NCI-H460 (cell line): ENCODE measurements at places on chromosomes 1 and 21. TPM values are rescaled to one million over a fixed set of nuclear protein-coding genes. Genes with fewer than 3 reads are reported as not detected.

SKI gene
- 5.6 and 9.1 TPM in 2 replicates for total RNA-seq

HES2 gene
- 0.57 and 1.0 TPM in 2 replicates for total RNA-seq

- DNase-seq, result no peak
Measured at GRCh38 chr1:78322928-78323680, 167.7 kb upstream of the PTGFR start.

DNA sequence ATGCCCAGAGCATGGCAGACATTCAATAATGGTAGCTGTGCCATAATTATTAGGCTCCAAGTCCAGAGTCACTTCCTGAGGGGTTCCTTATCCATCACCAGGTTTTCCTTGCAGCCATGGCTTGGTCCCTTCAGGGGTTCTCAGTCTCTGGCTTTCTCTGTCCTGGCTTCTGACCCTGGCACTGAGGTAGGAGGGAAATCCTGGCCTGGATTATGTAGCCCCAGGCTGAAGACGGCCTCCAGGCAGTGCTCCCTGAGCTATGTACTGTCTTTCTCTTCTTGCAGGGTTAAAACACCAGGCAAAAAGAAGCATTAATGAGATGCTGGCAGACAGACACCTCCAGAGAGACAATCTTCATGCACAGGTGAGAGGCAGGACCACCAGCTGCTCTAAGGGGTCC is 9.5 kb upstream of the PADI3 start:
- DNase-seq, result peak; percentile 53

DNA sequence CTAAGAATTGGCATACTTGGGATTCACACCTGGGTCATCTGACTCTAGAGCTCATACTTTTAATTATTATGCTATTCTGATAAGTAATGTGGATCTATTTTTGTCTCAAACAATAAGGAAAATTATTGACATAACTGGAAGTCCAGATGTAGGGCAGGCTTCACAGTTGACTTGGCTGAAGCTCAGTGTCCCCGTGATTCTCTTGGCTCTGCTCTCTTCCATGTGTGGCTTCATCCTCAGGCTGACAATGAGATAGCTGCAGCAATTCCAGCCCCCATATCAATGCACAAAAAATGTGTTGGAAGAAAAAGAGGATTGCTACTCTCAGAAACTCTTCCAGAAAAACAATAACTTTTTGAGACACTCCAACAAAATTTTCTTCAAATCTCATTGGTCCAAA is 23.8 kb downstream of the HSD11B1 start:
- DNase-seq, result no peak

CD1E gene
- not detected in 2 replicates for total RNA-seq

- no peak for DNase-seq
Measured at GRCh38 chr1:25711555-25712298, 88.3 kb upstream of the SELENON start.

COL16A1 gene
- total RNA-seq, result 2.5 and 3.4 TPM in 2 replicates

DNA sequence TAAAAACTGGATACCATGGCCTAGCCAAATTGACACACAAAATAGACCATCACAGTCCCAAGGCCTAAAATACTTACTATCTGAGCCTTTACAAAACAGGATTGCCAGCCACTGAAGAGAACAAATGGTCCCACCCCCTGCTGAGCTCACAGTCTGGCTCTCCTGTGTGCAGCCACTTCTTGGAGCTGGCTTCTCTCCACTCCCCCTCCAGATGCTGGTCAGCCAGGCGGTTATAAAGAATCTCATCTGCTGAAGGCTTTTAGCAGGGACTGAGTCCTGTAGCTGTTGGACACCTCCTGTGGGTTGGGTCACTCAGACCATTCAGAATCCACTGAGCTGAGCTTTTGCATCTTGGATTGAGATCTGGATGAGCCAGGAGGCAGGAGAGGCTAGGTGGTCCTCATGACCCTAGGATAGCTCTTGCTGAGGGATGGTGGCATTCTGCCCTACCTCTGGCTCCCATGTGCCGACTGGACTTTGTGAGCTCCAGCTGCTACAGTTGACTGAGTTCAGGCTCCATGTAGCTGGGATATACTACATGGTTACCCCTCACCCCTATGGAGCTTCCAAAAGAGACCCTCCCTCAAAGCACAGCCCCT is 16.1 kb downstream of the OXCT2 start:
- DNase-seq, result no peak

KDF1 gene
- not detected in 2 replicates for total RNA-seq

- DNase-seq, result no peak
Measured at GRCh38 chr1:19284881-19285280, 3.7 kb downstream of the AKR7A3 start.

DNA sequence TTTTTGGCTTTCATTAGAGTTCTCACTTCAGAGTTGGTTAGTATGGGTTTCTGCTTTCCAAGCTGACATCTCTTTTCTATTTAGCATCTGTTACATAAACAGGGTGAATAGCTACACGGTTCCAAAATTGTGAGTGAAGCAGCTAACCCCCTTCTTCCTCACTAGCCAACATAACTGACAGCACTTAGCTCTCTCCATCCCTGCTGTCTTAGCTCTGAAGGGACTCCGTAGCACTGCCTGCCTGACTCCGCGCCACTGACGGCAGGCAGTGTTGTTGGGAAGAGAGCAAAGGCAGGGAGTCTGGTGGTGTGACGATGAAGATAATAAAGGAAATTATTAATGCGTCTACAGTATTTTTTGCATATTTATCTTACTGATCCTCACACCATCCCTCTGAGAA is 247.0 kb downstream of the PTBP2 start:
- DNase-seq, result no peak

GRCh38 chr1:83999316-83999819 is 436 bp upstream of the TTLL7 start:
- DNase-seq, result peak; percentile 70

- no peak for DNase-seq
Measured at GRCh38 chr1:224182057-224182865, 779 bp upstream of the DEGS1 start.

GRCh38 chr1:24867084-24867870 is 62.8 kb downstream of the RUNX3 start:
- DNase-seq, result no peak

- DNase-seq, result no peak
Measured at GRCh38 chr1:223765036-223765718, 52.8 kb downstream of the CAPN2 start.

KCNE2 gene
- not detected in 2 replicates for total RNA-seq

DNA sequence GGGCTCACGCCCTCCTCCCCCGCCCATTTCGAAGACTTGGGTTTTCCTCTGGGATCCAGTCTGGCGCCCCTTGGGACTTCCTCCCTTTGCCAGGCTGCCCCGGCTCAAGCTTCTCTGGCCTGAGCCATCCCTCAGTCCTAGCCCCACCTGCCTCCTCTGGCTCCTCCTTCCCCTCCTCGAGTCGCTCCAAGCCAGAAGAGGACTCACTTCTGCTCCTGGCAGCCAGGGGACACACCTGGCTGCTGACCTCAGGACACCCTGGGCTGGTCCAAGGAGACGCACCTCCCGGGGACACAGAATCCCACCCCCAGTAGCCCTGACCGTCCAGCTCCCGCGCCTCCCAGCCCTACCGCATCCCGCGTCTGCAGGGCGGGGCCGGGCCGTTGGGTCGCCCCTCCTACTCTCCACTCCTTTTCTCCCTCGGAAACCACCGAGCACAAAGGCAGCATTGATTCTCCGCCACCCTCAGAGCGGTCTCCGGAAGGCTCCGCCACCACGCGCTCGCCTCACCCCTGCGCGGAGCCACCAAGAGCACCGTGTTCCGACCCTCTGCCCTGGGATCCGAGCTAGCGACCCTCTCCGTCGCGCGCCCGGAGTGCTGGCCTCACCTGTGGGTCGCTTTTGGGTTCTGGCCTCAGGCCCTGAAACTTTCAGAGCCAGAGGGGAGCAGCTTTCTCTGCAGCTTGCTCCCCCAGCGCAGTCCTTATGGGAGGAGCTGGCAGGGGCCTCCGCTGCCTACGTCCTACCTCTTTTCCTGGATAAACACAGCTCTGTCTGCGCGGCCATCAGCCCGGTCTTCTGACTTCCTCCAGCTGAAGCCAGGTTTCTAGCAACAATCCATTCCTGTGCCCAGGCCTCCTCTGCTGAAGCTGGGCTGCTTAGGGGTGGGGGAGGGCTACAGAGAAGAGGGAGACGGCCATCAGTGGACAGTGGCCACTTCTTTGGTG is at the start of gene C2CD4D:
TSS of gene C2CD4D (minus strand) at position 364 of the 947 bp plus-strand sequence. CDS start 831 bp downstream, outside the sequence.
- DNase-seq, result peak; percentile 68

- no peak for DNase-seq
Measured at GRCh38 chr1:22582661-22583635, 19.7 kb downstream of the EPHA8 start.

CORT gene
- total RNA-seq, result 0.12 TPM in 1 of 2 replicates, not detected in the other

SLC35A3 gene
- 22.9 and 31.9 TPM in 2 replicates for total RNA-seq

SELE gene
- not detected in 2 replicates for total RNA-seq

PCSK9 gene
- not detected in 2 replicates for total RNA-seq

- DNase-seq, result no peak
Measured at GRCh38 chr1:162857850-162858249, 3.1 kb downstream of the CCDC190 start.

GRCh38 chr21:37668462-37669239 is 247.6 kb downstream of the KCNJ6 start:
- no peak for DNase-seq

NDC1 gene
- total RNA-seq, result 47.9 and 51.0 TPM in 2 replicates

- DNase-seq, result peak; percentile 40
Measured at GRCh38 chr21:27104846-27105431, 138.1 kb upstream of the ADAMTS5 start.

OSCP1 gene
- 6.0 and 6.8 TPM in 2 replicates for total RNA-seq

GRCh38 chr1:242455052-242455361 is 69.5 kb downstream of the PLD5 start:
- DNase-seq, result no peak

SELENBP1 gene
- 24.6 and 28.9 TPM in 2 replicates for total RNA-seq

DNA sequence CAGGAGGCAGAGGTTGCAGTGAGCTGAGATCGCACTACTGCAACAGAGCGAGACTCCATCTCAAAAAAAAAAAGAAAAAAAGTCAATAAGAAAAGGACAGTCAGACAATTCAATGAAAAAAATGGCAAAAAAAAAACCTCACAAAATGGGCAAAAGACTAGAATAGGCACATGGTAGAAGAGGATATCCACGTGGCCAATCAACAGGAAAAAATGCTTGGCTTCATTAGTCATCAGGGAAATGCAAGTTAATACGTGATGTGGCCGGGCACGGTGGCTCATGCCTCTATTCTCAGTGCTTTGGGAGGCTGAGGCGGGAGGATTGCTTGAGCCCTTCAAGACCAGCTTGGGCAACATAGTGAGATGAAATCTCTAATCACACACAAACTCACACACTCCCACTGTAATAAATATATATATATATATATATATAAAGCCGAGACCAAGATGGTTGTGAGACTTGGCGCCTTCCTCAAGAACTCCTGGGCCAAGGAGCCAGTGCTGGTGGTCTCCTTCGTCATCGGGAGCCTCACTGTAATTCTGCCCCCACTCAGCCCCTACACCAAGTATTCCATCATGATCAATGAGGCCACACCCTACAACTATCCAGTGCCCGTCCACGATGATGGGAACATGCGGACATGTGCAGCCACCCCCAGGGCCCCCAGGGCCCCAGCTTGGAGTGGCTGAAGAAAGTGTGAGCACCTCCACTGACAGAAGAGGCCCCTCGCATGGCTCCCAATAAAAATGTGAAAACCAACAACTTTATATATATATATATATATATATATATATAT is 22.9 kb upstream of the LEFTY2 start:
- no peak for DNase-seq

- no peak for DNase-seq
Measured at GRCh38 chr21:38888991-38889561, 83.3 kb downstream of the ETS2 start.

KPNA6 gene
- total RNA-seq, result 34.3 and 37.3 TPM in 2 replicates

GRCh38 chr1:40187399-40187798 is 26.2 kb downstream of the RLF start:
- no peak for DNase-seq

LRRC3 gene
- 0.47 and 0.92 TPM in 2 replicates for total RNA-seq

MYBPH gene
- total RNA-seq, result not detected in 2 replicates

KCNA3 gene
- not detected in 2 replicates for total RNA-seq

DRAXIN gene
- total RNA-seq, result 0.02 and 0.03 TPM in 2 replicates

DNA sequence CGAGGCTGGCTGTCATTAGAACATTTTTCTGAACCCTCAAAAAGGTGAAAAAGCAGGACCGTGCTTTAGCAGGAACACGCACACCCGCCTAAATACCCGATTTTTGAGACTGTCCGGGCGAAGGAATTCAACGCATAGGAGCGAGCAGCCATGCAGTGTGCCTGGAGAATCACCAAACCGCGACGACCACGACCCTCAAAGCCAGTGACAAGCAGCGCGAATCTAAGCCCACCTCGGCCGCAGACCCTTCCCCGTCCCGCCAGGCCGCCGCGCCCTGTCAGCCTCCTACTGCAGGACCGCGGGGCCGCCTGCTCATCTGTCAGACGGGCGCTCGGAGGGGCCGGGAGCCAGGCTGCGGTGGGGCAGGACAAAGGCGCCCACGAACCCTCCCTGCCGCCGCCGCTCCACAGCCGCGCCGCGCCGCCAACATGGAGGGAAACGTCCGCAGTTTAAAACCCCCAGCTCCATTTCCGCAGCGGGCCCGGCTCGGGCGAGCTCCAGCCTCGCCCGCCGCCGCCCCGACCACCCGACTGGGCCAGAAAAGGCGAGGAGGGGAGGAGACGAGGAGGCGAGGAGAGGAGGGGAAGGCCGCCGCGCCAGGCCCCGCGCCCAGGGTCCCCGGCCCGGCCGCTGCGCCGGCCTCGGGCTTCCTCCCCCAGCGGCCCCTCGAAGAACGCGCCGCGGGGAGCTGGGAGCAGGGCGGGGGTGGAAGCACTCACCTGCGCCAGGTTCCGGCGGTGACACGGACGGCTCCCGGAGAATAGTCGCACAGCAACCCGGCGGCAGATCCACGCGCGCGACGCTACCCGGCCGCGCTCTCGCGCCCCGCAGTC is at the start of gene LBR:
TSS of gene LBR (minus strand) at position 804 of the 833 bp plus-strand sequence. CDS start 3,963 bp downstream, outside the sequence.
- no peak for DNase-seq

MYCL gene
- 0.77 and 0.89 TPM in 2 replicates for total RNA-seq

- DNase-seq, result peak; percentile 61
Measured at GRCh38 chr1:91611483-91611917, 110.8 kb downstream of the CDC7 start.

GJB3 gene
- total RNA-seq, result not detected in 2 replicates

DNA sequence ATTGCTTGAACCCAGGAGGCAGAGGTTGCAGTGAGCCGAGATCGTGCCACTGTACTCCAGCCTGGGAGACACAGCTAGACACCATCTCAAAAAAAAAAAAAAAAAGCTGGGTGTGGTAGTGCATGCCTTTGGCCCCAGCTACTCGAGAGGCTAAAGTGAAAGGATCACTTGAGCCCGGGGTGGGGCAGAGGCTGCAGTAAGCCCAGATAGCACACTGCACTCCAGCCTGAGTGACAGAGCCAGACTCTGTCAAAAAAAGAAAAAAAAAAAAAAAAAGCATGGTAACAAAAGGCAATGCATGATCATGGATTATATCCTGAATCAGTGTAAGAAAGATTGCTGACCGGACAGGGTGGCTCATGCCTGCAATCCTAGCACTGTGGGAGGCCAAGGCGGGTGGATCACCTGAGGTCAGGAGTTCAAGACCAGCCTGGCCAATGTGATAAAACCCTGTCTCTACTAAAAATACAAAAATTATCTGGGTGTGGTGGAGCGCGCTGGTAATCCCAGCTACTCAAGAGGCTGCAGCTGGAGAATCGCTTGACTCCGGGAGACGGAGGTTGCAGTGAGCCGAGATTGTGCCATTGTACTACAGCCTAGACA is 76.3 kb downstream of the RUSC1 start:
- DNase-seq, result no peak
